NCI-H2081 (cell line): ENCODE measurements at places on chromosomes 3 and 15.

DNA sequence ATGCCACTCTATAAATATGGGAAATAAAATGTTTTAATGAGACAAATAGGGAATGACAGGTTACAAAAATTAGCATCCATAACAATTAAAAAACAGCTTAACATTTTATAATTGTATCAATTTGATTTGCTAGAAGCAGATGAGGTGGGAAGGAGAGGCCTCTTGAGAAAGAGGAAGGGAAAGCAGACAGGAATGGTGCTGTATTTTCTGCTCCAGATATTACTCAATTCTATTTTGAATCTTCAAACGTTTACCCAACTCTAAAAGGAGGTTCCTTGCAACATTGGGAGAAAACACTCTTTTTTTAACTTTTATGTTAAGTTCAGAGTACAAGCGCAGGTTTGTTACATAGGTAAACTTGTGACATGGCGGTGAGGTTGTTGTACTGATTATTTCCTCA, 44.9 kb upstream of the ALDH1A3 start:
- no peak for DNase-seq

GRCh38 chr3:127450331-127450730, 140.2 kb downstream of the TPRA1 start:
- no peak for DNase-seq

- no peak for DNase-seq
Observed at GRCh38 chr3:41073190-41073589, 126.1 kb upstream of the CTNNB1 start.

DNA sequence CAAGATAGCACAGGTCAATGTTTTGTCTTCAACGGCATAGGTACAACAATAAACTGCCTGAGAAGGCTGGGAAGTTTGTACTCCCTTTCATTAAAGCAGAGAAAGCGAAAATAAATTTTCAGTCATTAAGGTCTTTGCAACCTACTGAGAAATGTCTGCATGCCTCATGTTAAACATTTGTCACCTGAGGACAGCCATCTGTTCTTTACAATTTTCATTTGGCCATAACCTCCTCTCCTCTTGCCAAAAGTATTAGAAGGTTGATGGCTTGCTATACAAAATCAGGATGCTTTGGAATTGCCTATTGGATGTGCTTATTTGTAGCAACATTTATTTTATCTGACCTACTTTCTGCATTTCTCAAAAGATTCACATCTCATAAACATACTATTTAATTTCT, 122.7 kb downstream of the GOLIM4 start:
- no peak for DNase-seq

DNA sequence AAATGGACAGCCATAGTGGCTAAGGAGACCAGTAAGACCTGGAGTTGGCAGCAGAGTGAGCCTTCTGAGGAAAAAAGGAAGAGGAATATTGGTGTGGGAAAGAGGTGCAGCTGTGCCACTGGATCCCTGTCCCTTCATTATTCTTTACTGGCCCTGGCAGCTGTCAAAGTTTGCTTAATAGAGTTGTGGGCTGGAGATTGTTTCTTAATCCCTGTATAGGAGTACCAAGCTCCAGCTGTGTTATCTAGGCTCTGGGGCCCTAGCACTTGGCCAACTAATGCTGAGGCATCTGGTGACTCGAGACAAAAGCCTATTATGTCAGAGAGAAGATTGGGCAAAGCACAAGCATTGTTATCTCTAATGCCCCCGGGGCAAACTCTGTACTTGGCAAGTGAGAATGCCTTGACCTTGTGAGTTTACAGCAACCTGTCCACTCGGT, 61.4 kb downstream of the ZNF609 start:
- peak; percentile 3 for DNase-seq

DNA sequence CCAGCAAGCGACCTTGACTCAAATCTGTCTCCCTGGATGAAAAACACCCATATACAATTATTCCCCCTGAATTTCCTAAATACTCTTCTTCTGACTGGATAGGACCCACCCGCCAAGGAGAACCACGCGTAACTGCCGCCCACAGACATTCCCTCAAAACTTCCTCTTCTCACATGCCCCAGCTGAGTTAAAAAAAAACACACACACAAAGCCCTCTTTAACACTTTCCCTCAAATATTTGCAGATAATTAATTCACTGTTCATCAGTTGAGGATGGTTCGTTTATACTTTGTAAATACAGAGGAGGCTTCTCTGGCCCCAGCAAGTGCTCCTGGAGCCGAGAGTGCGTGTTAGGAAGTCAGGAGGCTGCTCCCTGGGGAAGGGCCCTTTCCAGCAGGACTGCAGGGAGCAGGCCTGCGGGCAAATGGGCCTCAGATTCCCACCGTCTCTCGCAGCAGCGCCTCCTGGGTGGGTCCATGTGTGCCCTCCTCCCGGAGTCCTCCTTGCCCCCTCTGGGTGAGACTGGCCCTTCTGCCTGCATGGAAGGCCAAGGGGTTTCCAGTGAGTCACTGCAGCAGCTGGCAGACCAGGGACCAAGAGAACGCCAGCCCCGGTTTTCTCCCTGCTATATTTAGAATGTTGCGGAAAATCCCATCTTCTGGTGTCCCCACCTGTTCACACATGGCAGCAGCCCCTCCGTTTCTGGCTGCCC, 46.8 kb downstream of the MGLL start:
- peak; percentile 96 for DNase-seq

DNA sequence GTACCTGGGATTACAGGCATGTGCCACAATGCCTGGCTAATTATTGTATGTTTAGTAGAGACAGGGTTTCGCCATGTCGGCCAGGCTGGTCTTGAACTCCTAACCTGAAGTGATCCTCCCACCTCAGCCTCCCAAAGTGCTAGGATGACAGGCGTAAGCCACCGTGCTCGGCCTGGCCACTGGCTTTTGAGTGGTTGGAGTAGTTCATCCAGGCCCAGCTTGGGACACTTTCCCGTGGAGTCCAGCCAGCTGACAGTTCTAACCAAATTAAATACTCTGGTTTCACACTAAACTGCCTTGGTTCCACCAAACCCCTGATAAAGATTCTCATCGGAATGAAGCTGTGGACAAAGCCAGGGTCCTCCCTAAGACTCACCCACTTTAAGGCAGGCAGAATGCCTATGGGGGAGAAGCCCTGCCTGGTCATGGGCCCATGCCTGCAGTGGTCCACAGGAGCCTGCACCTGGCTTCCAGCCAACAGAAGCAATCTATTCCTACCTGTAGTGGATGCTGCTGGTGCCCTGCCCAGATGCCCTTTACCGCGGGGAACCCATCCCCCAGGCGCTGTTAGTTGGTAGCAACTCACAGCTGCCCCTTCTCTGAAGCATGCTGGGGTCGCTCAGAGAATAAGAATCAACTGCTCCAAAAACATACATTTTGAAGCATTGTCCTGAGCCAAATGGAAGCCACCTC, 5.2 kb upstream of the SLC28A1 start:
- no peak for DNase-seq

- no peak for DNase-seq
Observed at GRCh38 chr3:64829331-64829730, 141.5 kb upstream of the ADAMTS9 start.

GRCh38 chr3:52703341-52703740, 2.2 kb downstream of the GLT8D1 start:
- DNase-seq, result no peak

DNA sequence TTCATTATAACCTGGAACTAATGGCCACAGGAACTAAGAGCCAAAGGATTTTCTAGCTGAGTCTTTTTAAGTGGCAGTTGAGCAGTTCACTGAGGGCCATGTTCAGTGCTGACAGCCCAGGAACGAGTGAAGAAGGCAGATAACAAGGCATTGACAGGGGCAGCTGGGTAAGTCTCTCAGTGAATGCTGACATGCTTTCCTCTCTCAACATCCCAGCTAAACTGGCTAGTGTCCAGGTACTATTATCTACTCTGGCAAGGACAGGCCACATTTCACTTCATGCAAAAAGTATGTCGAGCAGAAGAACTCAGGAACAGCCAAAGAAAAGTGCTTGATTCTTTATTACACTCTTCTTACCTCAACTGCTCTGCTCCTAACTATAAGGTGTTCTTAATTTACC, 515.9 kb downstream of the NLGN1 start:
- peak; percentile 38 for DNase-seq

DNA sequence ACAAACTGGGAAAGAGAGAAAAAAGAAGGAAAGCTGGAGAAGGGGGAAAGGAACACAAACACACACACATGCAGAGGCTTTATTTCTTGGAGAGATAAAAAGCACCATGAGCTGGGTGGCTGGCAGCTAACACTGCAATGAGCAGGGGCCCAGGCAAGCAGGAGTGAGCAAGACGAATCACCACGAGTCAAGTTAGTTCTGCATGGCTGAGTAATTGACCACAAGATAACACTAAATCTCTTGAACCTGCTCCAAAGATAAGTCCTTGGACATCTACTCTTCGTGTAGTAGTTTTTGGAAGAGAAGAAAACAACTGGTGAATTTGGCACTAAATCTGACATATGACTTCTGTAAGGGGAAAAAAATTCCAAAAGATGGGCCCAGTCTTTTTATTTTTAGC, 100.9 kb downstream of the MYO5A start:
- no peak for DNase-seq

DNA sequence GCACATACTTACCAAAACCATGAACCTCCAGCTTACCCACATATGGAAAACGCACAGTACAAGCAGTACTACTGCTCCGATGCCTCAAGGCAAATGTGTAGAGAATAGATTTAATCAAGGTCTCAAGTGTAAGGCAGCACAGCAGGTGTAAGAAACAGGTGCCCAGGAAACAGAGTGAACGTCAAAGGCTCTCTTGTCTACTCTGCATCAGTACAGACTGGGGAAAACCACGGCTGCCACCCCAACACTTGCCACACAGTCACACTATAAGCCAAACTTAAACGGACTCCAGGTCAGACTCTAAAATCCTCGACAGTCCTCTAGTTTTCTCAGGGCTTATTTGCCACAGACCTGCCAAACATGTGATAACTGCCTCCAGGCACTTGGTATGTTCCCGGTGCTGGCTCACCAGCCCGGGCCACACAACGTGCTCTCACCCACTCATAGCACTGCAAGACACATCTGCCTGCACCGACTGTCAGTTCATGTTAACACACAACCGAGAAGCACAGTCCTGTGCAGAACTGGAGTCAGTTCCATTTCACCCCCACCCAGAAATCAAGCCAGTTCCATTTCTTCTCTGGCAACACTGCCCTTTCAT, 30.6 kb downstream of the ABCC5 start:
- DNase-seq, result no peak
